Left lobe of liver (tissue), 2 donors: ENCODE measurements at places on chromosomes 5 and 9.

DNA sequence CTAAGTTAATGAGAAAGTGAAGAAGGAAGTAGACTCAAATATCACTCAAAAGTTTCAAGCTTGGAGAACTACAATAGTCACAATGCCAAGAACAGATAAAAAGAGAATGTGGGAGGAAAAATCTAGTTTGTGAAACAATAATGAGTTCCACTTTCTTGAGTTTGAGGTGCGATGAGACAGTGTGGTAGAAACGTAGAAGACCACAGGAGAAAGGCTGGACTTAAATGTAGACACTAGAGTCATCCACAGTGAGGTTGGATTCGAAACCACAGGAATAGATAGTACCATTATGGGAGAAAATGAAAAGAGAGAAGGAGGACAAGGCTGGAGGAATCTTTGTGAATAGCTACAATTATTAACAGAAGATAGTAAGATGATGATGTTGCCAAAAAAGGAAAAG lies 141.1 kb upstream of the LRRTM2 start:
- DNase-seq: no peak

DNA sequence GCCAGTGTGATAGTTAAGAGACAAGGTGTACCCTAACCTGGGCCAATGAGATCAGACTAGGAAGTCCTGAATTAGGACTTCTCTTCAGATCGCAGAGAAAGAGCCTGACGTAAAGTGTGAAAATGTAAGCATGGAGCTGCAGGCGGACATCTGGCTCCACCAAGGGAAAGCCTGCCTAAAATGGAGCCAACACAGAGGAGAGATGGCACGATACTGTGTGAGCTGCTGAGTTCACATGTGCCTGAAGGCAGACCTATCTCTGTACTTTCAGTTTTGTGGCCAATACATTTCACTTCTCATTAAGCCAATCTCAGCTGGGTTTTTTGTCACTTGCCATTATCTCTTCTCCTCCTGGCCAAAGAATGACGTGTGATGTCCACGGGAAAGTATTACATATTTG lies 210.5 kb downstream of the ELAVL2 start:
- no peak for DNase-seq

GRCh38 chr5:39665328-39665727 lies 240.5 kb upstream of the DAB2 start:
- no peak for DNase-seq

GRCh38 chr9:136080716-136081112 lies 14.4 kb downstream of the NACC2 start:
- DNase-seq: no peak

DNA sequence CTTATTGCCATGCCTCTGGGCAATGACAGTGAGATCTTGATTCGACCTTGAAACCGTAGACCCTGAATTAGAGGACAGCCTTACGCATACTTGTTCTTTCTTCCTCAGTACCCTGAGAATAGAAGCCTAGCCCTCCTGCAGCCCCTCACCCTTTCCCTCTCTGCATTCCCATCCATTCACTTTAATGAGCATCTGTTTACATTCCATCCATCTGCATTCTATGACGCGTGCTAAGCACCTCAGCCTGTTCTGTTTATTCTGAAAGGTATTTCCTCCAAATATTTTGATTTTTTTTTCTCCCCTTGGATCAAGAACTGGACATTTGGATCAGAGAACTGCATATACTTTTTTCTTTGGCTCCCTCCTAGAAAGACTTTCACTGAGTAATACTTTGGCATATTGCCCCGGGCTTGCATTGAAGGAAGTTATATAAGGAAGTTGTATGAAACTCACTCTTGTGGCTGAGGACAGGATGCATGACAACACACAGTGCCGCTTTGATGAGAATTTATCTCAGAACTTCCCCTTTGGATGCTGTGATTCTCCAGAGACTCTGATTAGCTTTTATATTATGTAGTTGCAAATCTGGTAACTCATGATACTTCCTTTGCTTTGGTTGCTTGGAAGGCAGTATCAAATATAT lies 15.7 kb downstream of the TMEM8B start:
- DNase-seq: no peak

DNA sequence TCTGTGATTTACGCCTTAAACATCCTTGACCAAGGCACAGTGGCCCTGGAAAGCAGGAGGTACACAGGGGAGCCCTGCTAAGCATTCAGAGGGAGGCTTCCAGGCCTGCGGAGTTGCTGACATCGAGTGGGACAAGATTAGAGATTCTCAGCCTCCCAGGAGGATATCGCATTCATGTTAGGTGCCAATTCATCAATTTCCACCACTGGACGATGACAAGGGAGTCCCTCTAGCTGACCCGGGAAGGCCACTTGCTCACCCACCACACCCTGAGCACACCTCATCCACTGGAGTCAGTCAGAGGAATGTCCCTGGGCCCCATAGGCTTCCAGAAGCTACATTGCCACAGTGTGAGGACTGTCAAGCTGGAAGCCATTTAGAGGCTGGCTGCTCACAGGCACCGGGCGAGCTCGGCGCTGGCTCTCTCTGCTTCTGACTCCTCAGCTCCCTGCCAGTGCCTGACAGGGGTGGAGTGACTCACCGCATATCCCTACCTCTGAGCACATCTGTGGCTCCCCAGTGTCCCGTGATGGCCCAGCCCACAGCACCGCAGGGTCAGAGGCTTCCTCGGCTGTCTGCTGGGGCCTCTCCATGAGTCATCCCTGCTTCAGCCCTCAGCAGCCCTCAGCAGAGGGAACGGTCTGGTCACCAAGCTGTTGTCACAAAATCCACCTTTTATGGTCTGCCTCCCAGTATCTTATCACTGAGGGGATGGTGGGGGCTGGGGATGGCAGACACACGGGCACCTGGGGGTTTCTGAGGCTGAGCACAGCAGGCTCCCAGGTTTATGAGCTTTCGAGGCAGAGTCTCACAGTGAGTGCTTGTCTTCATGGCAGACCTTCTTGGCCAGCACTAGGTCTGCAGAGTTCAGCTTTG lies 117.5 kb downstream of the ZNF608 start:
- no peak for DNase-seq
